NCI-H1417 (cell line): ENCODE measurements at places on chromosomes 11 and 22.
A peak's percentile ranks its signal among the peaks of the same experiment; 100 is the strongest.

- no peak for DNase-seq
Observed at GRCh38 chr11:17400048-17400775, 11.8 kb upstream of the KCNJ11 start.

GRCh38 chr11:76277298-76278175 lies 71.2 kb upstream of the WNT11 start:
- DNase-seq: no peak

DNA sequence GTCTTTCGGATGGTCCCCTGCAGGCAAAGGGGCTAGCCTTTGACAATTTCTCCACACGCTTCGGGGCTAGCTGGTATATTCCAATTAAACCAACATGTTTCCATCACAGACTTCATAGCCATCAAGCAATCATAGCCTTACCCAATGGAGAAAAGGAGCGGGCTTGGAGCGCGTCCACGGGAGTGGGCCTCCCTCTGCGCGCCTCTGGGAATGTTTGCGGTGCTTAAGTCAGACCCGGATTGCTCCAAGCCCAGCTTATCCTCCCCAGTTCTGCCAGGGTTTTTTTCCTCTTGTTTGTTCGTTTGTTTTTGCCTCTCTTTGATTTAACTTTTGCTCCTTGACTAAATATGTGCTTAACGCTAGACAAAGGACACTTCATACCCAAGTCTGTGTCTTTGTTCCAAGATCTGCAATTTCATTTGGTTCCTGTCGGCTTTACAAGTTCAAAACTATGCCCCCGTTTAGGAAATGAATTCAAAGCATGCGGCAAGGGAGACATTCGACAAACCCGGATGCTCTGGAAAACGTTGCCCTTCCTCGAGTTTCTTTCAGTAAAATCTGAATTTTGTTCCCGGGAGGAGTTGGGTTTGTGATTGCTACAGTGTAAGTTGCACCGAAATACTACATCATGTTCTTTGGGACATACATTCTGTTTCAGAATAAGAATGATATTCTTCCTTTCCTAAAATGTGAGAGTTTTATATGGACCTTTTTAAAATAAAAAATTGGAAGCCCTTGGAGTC lies 1.0 kb upstream of the GLB1L2 start:
- no peak for DNase-seq

- DNase-seq: peak; percentile 14
Observed at GRCh38 chr11:35178873-35179272, 39.9 kb downstream of the CD44 start.

DNA sequence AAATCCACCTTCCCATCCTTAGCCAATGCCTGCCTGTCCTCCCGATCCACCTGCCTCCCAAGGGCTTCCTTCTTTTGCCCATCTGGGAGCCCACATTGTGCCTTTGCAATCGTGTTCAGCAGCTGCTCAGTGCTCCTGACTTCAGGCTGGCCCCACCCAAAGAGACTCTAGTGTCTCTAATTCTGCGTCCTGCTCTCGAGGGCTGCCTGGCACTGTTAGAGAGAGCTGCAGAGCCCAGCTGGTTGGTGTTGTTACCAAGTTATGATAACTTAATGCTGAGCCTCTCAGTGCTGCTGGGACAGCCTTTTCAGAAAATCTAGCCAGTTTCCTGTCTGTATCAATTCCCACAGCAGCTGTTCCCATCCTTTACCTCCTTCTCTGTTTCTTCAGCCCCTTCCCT lies 69.1 kb downstream of the MICAL2 start:
- no peak for DNase-seq

DNA sequence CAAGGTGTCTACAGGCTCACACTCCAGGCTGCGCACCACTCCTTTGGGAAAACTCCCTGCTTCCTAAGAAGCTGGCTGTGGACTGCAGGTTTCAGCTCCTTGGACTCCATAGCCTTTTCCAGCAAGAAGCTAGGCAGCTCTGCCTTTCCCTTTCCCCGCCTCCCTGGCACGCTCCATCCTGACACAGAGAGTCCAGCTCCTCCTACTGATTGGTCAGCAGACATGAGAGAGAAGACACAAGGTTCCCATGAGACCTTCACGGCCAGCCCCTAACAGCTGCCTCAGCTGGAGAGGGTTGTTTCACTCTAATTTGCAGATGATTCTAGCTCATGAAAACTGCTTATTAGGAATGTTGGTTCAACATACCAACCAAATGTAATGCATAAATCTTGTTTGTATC lies 27.6 kb downstream of the TENM4 start:
- peak; percentile 66 for DNase-seq

DNA sequence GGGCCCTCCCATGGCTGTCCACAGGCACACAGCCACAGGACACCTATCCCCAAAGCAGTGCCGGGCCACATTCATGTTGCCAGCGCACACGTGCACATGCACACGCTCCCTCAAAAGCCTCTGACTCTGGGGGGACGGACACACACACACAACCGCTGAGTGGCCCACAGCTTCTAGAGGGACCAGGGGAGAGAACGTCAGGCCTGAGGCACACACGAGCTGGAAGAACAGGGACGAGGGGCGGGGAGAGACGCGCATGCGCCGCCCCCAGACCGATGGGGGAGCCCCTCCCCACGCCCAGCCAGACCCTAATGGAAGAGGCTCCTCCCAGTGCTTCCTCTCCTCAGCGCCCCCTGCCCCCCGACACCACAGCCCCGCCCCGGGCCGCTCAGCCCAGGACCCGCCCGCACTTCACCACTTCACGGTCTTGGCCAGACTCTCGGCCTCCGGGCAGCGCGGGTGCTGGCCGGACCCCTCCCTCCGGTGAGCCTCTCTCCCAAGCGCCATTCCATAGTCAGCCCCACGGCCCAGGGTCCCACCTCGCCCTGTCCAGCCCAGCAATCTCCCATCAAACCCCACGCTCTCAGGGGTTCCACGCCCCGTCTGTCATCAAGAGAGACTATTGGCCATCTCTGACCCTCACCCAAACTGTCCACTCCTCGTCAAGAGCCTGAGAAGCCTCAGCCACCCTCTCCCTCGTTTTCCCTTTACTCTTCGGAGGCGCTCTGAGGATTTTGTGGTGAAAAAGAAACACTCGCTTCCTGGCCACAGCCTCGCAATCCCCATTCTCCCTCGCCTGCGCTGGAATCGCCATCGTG lies 11.7 kb downstream of the NRXN2 start:
- DNase-seq: no peak

- no peak for DNase-seq
Observed at GRCh38 chr22:49291169-49291568, 536.5 kb downstream of the BRD1 start.

DNA sequence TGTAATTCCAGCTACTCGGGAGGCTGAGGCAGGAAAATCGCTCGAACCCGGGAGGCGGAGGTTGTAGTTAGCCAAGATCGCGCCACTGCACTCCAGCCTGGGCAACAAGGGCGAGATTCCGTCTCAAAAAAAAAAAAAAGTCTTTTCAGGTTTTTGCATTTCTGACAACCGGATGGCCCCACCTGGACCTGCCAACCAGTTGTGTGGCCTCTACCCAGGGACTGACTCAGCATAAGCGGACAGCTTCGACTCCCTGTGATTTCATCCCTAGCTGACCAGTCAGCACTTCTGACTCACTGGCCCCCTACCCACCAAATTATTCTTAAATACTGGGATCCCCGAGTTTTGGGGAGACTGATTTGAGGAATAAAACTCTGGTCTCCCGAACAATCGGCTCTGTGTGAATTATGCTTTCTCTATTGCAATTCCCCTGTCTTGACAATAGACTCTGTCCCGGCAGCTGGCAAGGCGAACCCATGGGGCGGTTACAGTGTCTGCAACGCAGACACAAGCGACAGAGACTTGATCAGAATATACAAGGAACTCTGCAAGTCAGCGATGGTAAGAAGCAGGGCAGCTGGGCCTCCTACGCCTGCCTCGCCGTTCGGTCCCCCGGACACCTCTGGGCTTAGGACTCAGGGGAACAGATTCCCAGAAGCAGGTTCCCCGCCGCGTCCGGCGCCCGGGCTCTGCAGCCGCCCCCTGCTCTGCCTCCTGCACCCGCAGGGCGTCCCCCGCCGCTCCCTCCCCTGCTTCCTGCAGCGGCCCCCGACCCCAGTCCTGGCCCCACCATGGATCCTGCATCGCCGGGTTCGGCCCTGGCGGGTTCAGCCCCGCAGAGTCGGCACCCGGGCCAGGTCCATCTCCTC lies 741 bp upstream of the TALDO1 start:
- DNase-seq: peak; percentile 42

DNA sequence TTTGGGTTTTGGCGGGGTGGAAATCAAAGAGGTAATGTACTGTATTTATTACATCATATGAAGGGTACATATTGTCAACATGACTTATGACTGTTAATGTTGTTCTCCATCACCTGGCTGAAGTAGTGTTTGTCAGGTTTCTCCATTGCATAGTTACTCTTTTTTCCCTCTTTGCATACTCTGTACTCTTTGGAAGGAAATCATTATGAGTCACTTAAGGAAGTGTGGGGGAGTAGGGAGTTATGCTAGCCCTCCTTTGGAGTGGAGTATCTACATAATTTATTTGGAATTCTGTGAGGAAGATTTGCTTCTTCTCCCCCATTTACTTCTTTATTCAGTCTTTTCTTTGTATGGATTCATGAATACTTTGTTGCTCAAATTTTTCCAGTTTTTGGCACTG lies 3.6 kb upstream of the PGR start:
- DNase-seq: no peak

DNA sequence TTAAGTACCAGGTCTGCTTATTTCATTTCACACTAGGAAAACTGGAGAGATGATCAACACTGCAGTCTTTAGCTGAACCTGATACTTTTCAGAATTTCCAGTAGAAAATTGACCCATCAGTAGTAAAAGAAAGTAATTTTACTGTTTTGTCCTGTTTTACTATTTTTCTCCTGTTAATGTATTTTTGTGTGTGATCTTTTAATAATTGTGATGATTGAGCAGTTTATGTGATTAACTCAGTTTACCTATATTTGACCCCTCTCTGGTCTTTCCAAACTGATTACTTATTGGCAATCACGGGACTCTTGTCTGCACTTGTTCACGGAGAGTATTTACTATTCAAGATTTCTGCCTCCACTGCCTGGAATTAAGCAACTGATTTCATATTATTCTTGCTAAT lies 546 bp upstream of the CYP2R1 start:
- no peak for DNase-seq

GRCh38 chr22:46593211-46593681 lies 26.9 kb upstream of the GRAMD4 start:
- DNase-seq: no peak

DNA sequence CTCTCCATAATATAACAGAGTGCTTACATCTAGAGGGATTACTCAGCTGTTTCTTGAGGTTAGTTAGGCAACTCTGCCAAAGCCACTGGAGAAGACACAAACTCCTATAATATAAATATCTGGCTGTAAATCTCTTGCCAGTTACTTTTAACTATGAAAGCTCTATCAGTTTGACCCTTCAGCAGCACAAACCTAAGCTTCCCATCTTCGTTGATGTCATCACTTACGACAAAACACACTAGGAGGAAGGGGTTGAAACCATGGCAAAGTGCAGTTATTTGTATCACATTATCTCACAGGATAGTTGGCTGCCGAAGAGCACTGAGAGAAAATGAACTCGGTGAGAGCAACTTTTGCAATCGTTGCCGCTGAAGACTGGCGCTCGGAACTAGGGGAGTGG lies 922.1 kb downstream of the OPCML start:
- DNase-seq: no peak

DNA sequence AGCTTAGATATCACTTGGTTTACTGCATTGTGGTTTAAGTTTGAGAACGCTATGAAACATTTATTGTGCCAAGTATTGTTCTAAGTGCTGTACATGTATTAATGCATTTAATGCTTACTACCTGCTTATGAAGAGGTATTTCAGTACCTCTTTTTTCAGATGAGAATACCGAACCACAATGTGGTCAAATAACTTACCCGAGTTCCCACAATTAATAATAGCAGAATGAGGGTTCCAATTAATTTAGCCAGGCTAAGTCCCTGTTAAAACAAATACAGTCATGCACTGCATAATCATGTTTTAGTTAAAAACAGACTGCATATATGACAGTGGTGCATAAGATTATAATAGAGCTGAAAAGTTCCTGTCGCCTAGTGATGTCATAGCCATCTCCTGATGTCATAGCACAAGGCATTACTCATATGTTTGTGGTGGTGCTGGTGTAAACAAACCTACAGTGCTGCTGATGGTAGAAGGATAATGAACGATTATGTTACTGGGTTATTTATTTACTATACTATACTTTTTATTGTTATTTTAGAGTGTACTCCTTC lies 4.3 kb downstream of the ZC3H12C start:
- DNase-seq: no peak

- no peak for DNase-seq
Observed at GRCh38 chr11:12547953-12548650, 126.1 kb upstream of the TEAD1 start.

GRCh38 chr11:3153291-3153861 lies 11.7 kb downstream of the OSBPL5 start:
- DNase-seq: no peak

- DNase-seq: no peak
Observed at GRCh38 chr22:32596471-32596870, 121.9 kb downstream of the FBXO7 start.

- DNase-seq: no peak
Observed at GRCh38 chr11:123219066-123219690, 24.1 kb upstream of the CLMP start.

DNA sequence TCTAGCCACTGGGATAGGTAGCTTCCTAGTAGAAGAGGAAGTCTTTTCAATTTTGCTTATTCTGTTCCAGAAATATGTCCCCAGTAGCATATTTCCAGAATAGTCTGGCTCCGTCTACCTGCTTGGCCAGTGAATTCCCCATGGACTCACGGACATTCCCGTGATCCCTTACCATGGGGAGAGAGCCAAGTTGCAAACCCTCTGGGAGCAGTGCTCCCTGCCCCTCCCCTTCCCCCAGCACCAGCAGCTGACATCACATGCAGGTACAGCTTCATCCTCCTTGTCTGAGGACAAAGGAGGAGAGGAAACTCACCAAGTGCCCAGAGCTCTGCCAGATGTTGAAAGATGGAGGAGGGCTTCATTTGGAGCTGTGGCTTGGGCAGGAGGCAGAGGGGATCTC lies 61.2 kb downstream of the GRAMD1B start:
- no peak for DNase-seq

- DNase-seq: peak; percentile 93
Observed at GRCh38 chr11:62664405-62665074, 470 bp downstream of the C11orf98 start.

DNA sequence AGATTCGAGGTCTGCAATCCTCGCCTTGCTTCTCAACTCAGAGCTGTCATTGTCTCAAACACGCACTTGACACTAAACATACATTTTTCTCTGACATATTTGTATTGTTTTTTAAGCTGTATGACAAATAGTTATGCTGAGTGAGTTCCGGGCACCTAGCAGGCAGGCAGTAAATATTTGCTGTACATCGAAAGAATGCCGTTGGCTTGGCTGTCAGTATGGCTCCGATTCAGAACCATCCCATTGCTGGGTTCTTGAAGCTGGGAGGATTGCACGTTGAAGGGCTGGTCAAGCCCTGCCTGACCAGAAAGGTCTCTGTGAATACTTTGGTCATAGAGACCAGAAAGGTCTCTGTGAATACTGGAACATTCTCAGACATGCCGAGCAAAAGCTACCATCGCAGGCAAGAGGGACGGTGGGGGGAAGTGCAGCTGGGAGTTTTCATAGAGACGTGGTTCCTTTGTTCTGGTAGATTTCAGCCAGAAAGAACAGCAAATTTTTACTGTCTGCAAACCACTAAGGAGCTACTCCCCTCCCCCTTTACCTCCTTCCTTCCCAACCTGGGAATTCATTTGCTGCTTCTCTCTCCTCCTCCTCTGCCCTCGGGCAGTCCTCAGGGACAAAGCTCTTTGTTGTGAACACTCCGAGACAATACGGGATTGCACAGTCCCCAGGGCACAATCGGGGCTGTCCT lies 202.2 kb upstream of the SORL1-AS1 start:
- DNase-seq: no peak
